ENCODE measurements at places on chromosomes 7 and 10. TPM values are rescaled to one million over a fixed set of nuclear protein-coding genes. Genes with fewer than 3 reads are reported as not detected.

USP6NL gene
- 2.7 TPM for total RNA-seq

C10orf105 gene
- total RNA-seq: 0.17 TPM

TFPI2 gene
- not detected for total RNA-seq

GRK5 gene
- 11.4 TPM for total RNA-seq

GNAT3 gene
- total RNA-seq: not detected

MRLN gene
- total RNA-seq: not detected

TMEM196 gene
- not detected for total RNA-seq

USP54 gene
- total RNA-seq: 11.6 TPM

MARVELD1 gene
- 4.6 TPM for total RNA-seq

Measured in activated CD8-positive, alpha-beta memory T cell treated with anti-CD3 and anti-CD28 coated beads for 36 hours (primary cell).